ENCODE measurements at places on chromosomes 1 and 21. TPM values are rescaled to one million over a fixed set of nuclear protein-coding genes. Genes with fewer than 3 reads are reported as not detected.

HTR6 gene
- not detected for total RNA-seq

OR2T12 gene
- not detected for total RNA-seq

LCE3B gene
- total RNA-seq: not detected

NPR1 gene
- not detected for total RNA-seq

FAM131C gene
- 0.93 TPM for total RNA-seq

ZBTB8A gene
- 4.7 TPM for total RNA-seq

RO60 gene
- 63.6 TPM for total RNA-seq

NHLH2 gene
- not detected for total RNA-seq

NAV1 gene
- 24.8 TPM for total RNA-seq

DNA sequence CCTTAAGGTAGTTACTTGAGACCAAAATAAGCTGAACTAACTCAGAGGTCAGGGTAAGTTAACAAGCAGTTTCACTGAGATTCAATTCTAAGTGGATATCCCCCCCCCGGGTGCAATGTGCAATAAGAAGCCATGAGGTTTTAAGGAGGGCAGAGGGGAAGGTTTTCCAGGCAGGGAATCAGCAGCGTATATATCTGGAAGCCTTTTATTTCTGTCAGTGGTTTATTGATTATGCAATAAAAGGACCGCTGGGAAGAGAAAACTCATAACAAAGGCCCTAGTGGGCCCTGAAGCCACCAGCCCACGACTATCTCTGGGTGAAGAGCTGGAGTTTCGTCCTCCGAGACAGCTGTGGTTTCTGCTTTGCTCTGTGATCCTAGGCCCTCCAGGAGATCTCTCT is 53.1 kb upstream of the CTPS1 start:
- no peak for DNase-seq

GRCh38 chr1:74652711-74653139 is 20.9 kb downstream of the ERICH3 start:
- peak; percentile 76 for DNase-seq

DNA sequence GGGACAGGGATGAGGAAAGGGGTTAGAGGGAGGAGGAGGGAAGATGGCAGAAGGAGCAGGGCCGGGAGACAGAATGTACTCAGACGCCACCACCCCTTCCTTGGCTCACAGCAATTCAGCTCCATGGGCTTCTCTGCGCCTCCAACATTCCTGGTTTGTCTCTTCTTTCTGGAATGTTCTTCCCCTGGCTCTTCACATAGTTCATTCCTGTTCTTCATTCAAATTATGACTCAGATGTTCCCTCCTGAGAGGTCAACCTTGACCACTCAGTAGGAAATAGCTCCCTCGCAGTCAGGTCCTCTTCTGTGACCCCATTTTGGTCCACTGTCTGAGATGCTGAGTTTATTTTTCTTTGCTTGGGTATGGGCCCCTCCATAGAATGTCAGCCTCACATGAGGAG is 203.2 kb downstream of the C1orf94 start:
- no peak for DNase-seq

DNA sequence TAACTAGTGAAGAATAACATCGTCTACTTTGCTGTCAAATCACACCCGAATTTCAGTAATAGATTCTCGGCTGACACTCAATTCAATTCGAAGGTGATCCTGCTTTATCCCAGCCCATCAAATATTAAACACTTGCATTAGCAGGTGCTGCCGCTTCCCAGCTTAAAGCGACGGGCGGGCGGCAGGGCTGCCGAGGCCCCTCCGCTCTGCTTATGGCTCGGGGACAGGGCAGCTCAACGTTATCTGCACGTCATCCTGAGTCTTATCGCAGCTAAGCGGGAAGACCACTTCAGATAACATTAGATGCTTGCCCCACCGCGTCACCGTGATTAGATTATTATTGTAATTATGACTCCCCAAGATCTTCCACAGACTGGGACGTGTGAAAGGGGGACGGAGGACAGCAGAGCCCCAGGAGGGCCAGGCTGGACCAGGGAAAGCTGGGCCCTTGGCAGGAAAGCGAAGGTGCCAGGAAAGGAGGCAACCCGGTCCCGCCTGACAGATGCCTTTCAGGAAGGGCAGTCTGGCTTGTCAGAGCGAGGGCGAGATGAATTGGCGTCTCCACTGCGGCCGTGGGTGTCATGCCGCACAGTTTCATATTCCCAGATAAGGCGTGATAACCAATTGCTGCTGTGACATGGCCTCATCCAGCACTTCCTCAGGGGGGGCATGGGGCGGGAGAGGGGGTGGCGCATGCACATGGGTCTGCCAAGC is 37.0 kb downstream of the DMAP1 start:
- no peak for DNase-seq

GRCh38 chr1:45403298-45403697 is 63.1 kb upstream of the MUTYH start:
- DNase-seq: no peak

DNA sequence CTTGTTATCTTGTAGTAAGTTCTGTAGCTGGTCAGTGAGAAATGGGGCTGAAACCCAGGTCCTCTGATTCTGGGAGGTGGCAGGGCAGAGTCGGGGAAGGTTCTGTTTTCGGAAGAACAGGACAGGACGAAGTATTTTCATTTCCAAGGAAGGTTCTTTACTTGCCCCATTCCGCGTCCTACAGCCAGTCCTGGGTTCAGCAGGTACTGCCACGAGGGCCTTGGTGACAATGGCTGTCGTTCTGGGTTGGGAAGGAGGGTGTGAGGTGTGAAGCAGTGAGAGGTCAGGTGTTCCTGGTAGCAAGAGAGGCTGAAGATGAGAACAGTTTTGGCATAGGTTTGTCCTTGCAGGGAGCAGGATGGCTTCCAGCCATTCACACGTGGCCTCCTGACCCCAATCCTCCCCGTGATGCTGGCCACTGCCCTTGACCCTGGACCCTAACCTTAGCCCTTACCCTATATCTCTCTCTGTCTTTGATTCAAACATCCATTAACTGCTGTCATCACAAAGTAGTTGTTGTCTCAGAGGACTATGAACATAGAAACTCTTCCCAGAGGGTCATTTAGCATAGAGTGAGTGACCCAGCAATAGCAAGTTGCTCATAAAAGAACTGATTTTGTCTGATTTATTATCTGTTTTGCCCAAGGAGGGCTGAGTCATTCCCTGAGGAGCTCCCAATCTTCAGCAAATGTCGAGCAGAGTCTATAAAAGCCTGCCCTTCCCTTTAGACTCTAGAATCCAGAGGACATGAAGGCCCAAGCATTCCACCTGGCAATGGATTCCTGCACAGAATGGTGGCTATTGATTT is 25.0 kb downstream of the VASH2 start:
- DNase-seq: no peak

DNA sequence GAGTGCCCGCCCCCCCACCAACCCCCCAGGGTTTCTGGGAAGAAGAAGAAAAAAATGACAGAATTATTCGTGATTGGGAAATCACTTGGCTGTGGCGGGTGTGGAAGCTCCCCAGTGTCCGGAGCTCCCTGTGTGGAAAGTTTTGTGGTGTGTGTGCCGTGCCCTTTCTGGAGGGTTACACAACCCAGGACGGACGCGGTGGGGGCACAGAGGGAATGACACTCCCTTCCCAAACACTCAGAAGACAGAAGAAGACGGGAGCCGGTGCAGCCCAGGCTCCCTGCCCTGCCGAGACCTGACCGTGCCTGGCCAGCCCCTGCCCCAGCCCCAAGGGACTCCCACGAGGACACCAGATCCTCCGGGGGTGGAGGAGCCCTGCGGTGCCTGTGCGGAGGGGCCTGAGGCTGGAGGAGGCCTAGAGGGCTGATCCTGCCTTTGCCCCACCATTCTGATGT is 33.0 kb upstream of the ADARB1 start:
- no peak for DNase-seq

DNA sequence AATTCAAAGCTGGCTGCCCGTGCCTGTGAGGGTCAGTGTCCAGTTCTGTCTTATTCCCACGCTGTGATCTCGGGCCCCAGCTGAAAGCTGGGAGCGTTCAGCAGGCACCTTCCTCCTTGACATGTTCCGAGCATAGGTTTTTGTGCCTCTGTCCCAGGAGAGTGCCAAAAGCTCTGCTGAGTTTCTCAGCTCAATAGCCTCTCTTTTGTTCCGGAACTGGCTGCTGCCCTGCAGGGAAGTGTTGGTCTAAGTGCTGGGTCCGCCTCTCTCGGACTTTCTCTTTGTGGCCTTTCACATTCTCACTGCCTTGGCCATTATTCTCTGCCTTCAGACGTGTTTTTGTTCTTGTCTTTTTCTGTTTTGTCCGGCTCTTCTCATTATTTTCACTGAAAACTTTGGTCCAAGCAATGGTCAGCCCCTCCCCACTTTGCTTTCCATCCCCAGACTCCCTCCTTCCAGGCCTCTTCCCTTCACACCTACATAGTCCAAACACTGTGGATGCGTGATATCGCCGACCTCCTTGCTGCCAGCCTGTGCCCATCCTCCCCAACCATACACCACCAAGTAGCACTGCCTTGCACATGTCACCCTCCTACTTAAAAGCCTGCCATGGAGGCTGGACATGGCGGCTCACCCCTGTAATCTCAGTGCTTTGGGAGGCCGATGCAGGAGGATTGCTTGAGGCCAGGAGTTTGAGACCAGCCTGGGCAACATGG is 233.8 kb downstream of the RHOU start:
- DNase-seq: no peak

- no peak for DNase-seq
These were observed 726.9 kb upstream of the PTBP2 start for GRCh38 chr1:95994643-95995042.

- DNase-seq: no peak
These were observed 9.3 kb upstream of the ITGB2 start for GRCh38 chr21:44929799-44930542.

DNA sequence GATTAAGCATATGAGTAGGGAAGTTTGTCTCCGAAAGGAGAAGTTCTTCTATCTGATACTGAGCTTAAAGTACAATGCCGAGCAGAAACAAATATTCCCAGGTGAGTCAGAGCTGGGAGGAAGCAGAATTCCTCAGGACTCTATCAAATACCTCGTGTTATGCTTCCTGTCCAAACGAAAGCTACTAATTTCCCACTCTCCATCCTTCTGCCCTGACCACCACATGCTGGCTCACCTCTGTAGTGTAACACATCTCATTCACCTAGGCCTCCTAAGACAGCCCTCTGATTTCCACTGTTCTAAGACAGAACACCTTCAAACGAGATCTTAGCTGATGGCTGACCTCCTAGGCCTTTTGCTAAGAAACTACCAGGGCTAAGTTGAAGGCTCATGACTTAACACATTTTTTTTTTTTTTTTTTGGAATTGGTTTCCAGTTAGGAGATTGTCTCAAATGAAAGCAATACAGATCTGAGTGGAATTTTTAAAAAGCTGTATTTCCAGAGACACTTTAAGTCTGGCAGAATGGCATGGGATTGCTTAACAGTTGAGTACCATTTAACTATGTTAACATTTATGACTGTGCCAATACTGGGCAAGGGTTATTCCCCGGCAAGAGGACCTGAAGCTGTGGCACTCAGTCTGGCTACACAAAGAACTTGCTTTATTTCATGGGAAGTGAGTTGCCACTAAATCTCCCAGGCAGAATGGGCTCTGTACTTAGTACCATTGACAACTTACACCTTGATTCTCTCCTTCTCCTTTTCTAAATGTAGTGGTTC is 583.4 kb downstream of the DPYD start:
- DNase-seq: peak; percentile 0
